ENCODE measurements at places on chromosomes 2 and 18. TPM values are rescaled to one million over a fixed set of nuclear protein-coding genes. Genes with fewer than 3 reads are reported as not detected.

- DNase-seq: no peak
- H3K27me3 ChIP-seq: peaks cover 14% of the 10 kb centered on the region
- no peak overlapping the region for H3K27ac ChIP-seq
- H3K36me3 ChIP-seq: no peaks in the 10 kb centered on the region
- no peak overlapping the region for H3K4me3 ChIP-seq
- peaks cover 12% of the 10 kb centered on the region for H3K4me1 ChIP-seq
These were observed 4.0 kb downstream of the SLC14A2 start for GRCh38 chr18:45619062-45619825.

- H3K4me1 ChIP-seq: no peaks in the 10 kb centered on the region
- H3K36me3 ChIP-seq: no peaks in the 10 kb centered on the region
- H3K4me3 ChIP-seq: no peak overlapping the region
- no peak overlapping the region for H3K27ac ChIP-seq
- H3K27me3 ChIP-seq: no peaks in the 10 kb centered on the region
These were observed 26.6 kb upstream of the ITGA4 start for GRCh38 chr2:181430406-181431118.

- no peaks in the 10 kb centered on the region for H3K4me1 ChIP-seq
- DNase-seq: no peak
- H3K4me3 ChIP-seq: no peak overlapping the region
- peaks cover 19% of the 10 kb centered on the region for H3K27me3 ChIP-seq
These were observed 321.0 kb downstream of the CELF4 start for GRCh38 chr18:37244618-37245017.

GRCh38 chr2:109542384-109542783, 71.4 kb downstream of the SEPTIN10 start:
- no peak overlapping the region for H3K27ac ChIP-seq
- H3K4me3 ChIP-seq: no peak overlapping the region
- H3K4me1 ChIP-seq: no peaks in the 10 kb centered on the region
- H3K36me3 ChIP-seq: peaks cover 19% of the 10 kb centered on the region

GRCh38 chr2:140473851-140474250, 1657.0 kb downstream of the LRP1B start:
- no peaks in the 10 kb centered on the region for H3K4me1 ChIP-seq
- no peak for DNase-seq
- H3K27me3 ChIP-seq: no peaks in the 10 kb centered on the region
- no peak overlapping the region for H3K27ac ChIP-seq
- H3K36me3 ChIP-seq: no peaks in the 10 kb centered on the region

GRCh38 chr2:172094294-172095145, 8.2 kb downstream of the DLX2 start:
- H3K4me3 ChIP-seq: peak overlapping the region; percentile 87
- no peaks in the 10 kb centered on the region for H3K36me3 ChIP-seq
- peaks cover 39% of the 10 kb centered on the region for H3K27me3 ChIP-seq

DNA sequence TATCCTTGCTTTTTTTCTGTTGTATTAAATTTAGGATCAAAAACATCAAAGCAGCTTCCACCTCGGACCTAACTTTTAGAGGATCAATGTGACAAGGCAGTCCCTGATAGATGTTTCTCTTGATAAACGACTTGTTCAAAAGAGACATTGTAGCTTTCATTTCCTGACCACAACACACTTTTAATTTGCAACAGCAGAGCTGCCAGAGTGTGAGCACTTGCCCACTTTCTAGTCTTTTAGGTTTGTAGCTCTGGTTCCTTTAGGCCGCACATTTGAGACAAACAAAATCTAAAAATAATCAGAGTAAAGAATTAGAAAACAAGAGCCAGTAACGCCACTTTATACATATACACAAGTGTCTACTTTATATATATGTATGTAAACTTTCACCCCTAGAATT, 3.1 kb downstream of the FIGN start:
- H3K36me3 ChIP-seq: no peaks in the 10 kb centered on the region
- no peaks in the 10 kb centered on the region for H3K4me1 ChIP-seq
- H3K4me3 ChIP-seq: peak overlapping the region; percentile 16

GRCh38 chr2:234826681-234827080, 125.1 kb upstream of the SH3BP4 start:
- H3K27ac ChIP-seq: no peak overlapping the region
- H3K4me1 ChIP-seq: peaks cover 24% of the 10 kb centered on the region
- DNase-seq: no peak

DNA sequence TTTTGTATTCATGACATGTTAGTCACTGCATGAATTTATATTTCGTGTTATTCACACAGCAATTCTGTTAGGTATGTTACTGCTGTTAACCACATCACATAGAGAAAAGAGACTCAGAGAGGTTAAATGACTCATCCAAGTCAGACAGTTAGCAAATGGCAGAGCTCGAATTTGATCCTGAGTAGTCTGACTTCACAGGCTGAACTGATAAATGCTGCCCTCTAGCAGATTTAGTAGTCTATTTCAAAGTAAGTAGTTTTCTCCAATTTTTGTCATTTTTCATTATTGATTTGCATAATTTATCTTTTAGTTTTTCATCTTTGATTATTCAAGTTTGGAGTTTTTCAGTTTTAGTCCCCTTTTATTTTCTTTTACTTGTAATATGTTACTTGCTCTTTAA, 58.3 kb downstream of the WDR7 start:
- H3K27me3 ChIP-seq: no peaks in the 10 kb centered on the region
- DNase-seq: peak; percentile 84
- H3K4me3 ChIP-seq: no peak overlapping the region
- H3K27ac ChIP-seq: no peak overlapping the region
- no peaks in the 10 kb centered on the region for H3K4me1 ChIP-seq
- H3K36me3 ChIP-seq: no peaks in the 10 kb centered on the region

- H3K4me3 ChIP-seq: no peak overlapping the region
- no peak overlapping the region for H3K27ac ChIP-seq
- no peak for DNase-seq
- H3K27me3 ChIP-seq: no peaks in the 10 kb centered on the region
- H3K4me1 ChIP-seq: peaks cover 4% of the 10 kb centered on the region
These were observed 579.1 kb downstream of the IRS1 start for GRCh38 chr2:226220511-226220910.

- no peaks in the 10 kb centered on the region for H3K36me3 ChIP-seq
- H3K4me1 ChIP-seq: peaks cover 24% of the 10 kb centered on the region
- no peaks in the 10 kb centered on the region for H3K27me3 ChIP-seq
- H3K4me3 ChIP-seq: no peak overlapping the region
- no peak overlapping the region for H3K27ac ChIP-seq
- peak; percentile 57 for DNase-seq
These were observed 12.7 kb upstream of the CDC42EP3 start for GRCh38 chr2:37683921-37684780.

DNA sequence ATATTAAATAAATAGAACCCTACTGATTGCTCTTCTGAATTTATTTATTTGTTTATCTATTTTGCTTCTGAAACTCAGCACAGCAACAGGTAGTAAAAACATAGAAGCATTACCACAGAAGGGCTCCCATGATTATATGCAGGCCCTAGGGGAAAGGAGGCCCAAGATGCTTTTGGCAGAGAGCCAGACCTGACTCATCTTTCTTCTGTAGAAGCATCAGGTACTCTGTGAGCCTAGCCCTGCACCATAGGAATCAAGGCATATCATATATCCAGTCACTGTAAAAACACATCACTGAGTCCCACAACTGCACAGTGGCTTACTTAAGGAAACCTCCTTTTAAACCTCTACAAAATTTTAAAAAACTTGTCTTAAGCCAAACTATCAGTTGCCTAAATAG, 1.8 kb downstream of the SCN9A start:
- no peaks in the 10 kb centered on the region for H3K36me3 ChIP-seq
- no peaks in the 10 kb centered on the region for H3K27me3 ChIP-seq
- no peak overlapping the region for H3K27ac ChIP-seq
- no peak overlapping the region for H3K4me3 ChIP-seq
- peaks cover 17% of the 10 kb centered on the region for H3K4me1 ChIP-seq

GRCh38 chr2:241535871-241536655, 22.5 kb upstream of the BOK start:
- H3K4me3 ChIP-seq: no peak overlapping the region
- peak; percentile 66 for DNase-seq
- H3K36me3 ChIP-seq: no peaks in the 10 kb centered on the region

HOXD4 gene
- total RNA-seq: 1.2 TPM

UGT1A3 gene
- not detected for total RNA-seq

PARD3B gene
- 22.4 TPM for total RNA-seq

All from osteoblast (primary cell).